Neural progenitor cell (in vitro differentiated cells): ENCODE measurements at places on chromosomes 11 and 22.

DNA sequence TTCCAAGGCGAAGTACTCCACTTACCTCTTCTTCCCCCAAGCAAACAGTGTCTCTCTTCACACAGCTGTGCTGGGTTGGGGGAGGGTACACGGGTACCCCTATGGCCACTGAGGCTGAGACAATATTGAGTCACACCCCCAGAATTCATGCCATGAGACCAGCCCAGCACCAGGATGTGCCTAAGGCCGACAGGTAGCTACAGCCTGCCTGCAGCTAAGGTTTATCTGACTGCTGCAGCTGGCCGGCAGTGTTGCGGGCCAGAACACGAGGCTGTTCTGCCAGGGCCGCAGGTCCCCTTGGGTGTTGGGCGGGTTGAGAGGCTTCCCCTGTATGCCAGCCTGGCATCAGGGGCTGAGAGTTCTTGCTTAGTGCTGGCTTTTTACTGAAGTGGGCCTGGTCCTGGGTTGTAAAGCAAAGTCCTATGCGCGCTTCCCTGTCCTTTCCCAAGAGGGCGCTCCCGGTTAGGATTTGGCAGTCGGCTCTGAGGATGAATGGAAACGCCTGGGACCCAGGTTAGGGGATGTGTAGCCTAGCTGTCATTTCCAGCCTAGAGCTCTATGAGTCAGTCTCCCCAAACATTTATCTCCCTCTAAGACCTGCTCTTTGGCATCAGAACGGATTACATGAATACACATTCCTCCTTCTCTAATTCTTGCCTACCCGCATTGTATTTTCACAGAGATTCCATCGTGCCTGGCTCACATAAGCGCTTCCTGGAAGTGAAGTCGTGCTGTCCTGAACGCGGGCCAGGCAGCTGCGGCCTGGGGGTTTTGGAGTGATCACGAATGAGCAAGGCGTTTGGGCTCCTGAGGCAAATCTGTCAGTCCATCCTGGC is 7.1 kb downstream of the USP18 start:
- peak; percentile 86 for DNase-seq

- peak; percentile 67 for DNase-seq
Measured at GRCh38 chr11:6321961-6322362, 1.7 kb upstream of the CAVIN3 start.

DNA sequence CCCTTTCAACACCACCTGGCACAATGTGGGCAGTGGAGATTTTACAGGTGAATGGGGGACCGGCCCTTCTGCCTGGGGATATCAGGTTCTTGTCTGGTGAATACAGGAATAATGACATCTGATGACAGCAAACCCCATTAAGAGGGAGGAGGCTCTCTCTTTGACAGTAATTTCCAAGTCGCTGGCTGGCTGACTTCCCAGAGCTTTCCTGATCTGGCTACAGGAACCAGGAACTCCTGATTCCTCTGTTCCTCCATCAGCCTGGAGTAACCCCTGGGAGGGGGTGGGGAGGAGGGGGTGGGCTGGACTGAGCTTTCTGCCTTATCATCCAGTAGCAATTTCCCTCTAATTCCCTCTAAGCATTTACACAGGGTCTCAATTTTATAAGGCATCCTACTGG is 3.7 kb upstream of the MIEF1 start:
- no peak for DNase-seq

DNA sequence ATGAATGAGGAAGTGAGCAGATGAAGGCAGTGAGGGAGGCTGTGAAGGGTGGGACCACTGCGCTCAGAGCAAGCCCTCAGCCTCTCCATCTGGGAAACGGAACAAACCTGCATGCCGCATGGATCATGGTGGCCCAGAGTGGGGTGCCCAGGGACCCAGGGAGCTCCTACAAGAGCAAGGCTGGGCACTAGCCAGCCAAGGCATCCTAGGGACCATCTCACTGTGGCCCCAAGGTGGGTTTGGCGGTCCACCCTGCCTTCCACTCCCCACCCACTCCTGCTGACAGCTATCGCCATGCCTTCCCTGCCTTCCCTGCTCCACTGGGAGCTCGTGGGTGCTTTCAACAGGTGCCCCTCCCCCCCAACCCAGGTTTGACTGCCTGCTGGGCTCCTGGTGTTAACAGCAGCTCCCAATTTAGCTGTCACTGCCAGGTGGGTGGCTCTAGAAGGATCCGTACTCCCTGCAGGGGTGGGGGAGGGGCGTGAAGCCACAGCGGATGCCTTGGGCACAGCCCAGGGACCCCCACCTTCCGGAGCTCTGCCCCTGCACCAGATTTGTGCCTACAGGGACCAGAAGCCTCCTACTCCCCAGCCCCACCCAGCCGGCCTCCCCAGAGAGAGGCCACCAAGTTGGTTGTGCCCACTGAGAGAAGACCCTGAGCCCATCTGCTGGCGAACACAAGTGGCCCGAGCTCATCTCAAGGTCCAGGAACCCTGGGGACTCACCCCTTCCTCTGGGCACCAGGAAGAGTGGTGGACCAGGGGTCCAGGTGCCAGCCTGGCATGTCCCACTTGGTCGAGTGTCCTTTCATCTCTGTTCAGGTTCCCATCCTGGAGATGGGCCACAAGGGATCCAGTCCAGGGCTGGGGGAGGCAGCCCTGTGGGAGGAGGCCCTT is 29.7 kb upstream of the PRODH start:
- no peak for DNase-seq

GRCh38 chr11:111631666-111632039 is 29.4 kb downstream of the SIK2 start:
- no peak for DNase-seq

DNA sequence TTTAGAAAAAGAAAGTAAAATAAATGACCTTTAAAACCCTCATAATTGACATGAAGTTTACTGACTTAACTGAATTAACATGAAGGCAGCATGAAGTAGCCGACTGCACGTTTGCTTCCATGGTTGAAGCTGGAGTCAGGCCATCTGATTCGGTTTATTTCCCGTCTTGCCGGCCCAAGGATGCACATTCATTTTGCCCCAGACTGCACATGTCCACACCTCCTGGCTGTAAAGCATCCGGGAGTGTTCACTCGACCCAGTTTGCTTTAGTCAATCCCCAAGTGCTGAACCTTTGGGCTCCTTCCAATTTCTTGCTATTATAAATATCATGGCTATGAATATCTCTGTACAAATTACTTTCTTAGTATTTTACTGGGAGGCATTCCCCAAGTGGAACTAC is 17.7 kb upstream of the TUB start:
- DNase-seq: no peak

- DNase-seq: peak; percentile 35
Measured at GRCh38 chr22:27851974-27852746, 50.6 kb upstream of the MN1 start.

DNA sequence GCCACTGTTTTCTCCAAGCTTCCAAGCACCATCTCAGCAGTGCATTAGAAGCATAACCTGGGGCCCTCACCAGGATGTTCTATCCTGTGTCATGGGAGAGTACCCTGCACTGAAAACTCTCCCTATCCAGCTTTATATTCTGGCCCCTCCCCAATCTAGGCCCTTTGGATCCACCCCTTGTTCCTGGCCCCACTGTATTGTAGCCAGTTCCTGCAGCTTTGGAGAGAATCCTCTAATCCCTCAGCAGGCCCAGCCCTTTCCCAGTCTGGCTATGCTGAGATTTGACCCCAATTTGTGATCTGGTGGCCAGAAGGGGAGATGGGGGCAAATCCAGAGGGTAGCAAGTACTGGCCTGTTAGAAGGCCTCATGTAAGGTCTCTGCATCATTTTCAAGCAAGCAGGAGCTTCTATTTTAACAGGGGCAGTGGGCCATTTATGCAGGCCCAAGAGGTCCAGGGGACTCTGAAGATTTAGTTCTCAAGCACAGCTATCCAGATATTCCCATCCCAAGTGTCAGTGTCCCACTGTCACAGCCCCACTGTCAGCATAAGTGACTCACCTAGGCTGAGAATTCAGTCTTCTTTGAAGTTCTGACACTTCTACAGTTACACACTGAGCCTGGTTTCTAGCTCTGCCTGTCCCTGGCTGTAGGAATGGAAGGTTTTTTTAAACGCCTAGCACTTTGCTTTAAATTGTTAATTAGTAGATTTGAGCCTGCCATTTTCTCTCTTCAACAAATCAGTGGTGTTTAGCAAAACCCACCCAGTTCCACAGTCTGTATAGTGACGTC is 589.5 kb upstream of the CADM1 start:
- DNase-seq: no peak

DNA sequence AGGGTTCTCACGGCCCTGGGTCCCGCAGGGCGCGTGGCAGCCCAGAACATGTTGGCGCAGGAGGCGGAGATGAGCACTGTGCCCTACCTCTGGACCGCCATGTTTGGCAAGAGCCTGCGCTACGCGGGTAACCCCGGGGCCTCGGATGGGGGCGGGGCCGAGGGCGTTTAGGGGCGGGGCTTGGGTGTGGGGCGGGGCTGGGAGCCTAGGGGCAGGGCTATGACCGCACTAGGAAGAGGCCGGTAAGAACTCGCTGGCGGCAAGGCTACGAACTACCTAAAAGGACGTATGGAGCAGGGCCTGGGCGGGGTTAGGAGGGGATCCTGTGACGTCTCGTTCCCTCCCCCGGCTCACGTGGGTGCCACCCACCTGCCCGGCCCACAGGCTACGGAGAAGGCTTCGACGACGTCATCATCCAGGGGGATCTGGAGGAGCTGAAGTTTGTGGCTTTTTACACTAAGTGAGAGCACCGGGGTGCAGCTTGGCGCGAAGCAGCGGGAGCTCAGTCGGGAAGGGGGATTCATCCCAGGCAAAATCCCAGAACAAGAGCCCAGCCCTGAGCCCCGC is 2.8 kb upstream of the LZTR1 start:
- peak; percentile 95 for DNase-seq

GRCh38 chr11:122751292-122752070 is 86.8 kb upstream of the CRTAM start:
- no peak for DNase-seq

- no peak for DNase-seq
Measured at GRCh38 chr22:31308181-31308580, 15.9 kb upstream of the PIK3IP1 start.

DNA sequence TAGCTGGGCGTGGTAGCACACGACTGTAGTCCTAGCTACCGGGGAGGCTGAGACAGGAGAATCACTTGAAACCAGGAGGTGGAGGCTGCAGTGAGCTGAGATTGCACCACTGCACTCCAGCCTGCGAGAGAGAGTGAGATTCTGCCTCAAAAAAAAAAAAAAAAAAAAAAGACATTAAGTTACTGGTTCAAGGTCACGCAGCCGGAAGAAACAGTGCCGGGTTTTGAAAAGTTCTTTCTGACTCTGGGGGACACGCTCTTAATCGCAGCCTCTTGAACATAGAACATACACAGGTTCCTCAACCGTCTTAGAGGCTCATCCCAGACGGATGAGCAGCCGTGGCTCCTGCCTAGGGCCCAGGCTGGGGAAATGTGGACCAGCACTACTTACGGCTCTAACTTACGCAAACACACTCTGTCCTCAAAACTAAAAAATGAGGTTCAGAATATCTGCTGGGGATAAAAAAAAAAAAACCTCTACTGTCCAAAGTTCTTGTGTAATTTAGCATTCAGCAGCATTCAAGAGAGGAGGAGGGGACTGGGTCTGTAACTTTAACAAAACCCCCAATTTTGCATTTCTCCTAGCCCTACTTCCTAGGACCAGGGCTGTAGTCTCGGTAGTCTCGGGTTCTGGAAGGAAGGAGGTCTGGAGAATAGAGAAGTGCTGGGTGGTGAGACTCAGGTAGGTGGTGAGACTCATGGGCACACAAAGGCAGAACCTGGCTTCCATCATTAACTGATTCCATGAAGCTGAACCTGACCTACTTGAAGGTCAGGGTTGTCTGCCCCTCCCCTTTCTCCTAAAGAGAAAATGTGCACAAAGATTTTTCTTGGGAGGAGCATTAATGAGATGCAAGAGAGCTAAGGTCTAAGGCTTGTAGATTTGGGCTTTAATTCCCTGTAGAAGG is 6.0 kb downstream of the SPTBN2 start:
- DNase-seq: no peak

GRCh38 chr11:47686151-47686550 is 29.0 kb downstream of the AGBL2 start:
- DNase-seq: no peak

GRCh38 chr11:406796-407650 is 7.8 kb downstream of the SIGIRR start:
- peak; percentile 90 for DNase-seq

GRCh38 chr11:76524461-76524860 is 79.6 kb downstream of the EMSY start:
- DNase-seq: no peak

- no peak for DNase-seq
Measured at GRCh38 chr11:118275176-118275575, 11.1 kb upstream of the MPZL2 start.

- peak; percentile 66 for DNase-seq
Measured at GRCh38 chr11:11798586-11799438, 43.0 kb upstream of the USP47 start.

- peak; percentile 79 for DNase-seq
Measured at GRCh38 chr11:24064309-24064903, 432.4 kb upstream of the LUZP2 start.

GRCh38 chr11:130204703-130205095 is 45.1 kb downstream of the ST14 start:
- no peak for DNase-seq

GRCh38 chr22:45914309-45914708 is 62.7 kb downstream of the WNT7B start:
- DNase-seq: no peak

DNA sequence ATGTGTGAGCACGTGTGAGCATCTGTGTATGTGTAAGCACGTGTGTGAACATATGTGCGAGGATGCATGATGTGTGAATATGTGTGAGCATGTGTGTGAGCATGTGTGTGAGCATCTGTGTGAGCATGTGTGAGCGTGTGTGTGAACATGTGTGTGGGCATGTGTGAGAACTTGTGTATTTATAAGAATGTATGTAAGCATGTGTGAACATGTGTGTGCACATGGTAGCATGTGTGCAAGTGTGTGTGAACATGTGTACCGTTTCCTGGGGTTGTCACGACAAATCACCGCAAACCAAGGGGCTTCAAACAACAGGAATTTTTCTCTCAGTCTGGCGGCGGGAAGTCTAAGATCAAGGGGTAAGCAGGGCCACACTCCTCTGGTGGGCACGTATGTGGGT is 238.3 kb downstream of the CTTN start:
- DNase-seq: no peak

DNA sequence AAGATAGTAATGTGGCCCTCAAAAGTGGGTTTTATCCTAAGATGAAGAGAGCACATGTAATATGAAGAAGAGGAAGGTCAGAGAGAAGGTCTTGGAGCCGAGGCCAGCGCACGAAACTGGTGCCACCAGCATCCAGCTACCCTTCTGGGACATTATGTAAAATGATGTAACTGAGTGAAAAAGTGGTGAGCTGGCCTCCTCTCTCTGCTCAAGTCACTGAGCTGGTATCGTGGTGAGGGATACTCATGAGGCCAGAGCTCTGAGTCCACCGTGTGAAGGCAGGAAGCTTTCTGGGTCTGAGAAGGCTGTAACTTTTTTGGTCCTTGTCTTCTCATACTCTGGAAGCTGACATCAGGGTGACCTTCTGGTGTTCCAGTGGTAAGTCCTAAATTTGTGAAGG is 25.1 kb downstream of the RNF185 start:
- no peak for DNase-seq

- DNase-seq: no peak
Measured at GRCh38 chr11:8610532-8611116, 16.6 kb upstream of the STK33 start.
